ENCODE measurements at places on chromosomes 11 and 22.

GRCh38 chr22:30286813-30287647 lies 2.3 kb downstream of the CASTOR1 start:
- DNase-seq: peak; percentile 78

GRCh38 chr11:22163394-22163797 lies 29.5 kb upstream of the ANO5 start:
- no peak for DNase-seq

DNA sequence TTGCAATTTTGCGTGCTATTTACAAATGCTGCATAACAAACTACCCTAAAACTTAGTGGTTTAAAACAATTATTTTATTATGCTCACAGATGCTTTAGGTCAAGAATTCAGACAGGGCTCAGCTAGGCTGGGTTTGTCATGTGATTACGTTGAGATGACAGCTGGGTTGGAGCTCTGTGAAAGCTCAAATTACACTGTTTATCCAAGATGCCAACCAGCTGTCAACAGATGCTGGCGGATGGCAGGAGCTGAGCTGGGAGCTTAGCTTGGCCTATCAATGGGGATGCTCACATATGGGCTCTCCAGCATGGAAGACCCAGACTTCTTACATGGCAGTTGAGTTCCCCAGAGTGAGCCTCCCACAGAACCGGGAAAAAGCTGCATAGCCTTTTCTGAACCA lies 62.7 kb downstream of the STK33 start:
- no peak for DNase-seq

GRCh38 chr22:19843857-19844376 lies 10.8 kb downstream of the GNB1L start:
- no peak for DNase-seq

GRCh38 chr11:85132851-85133585 lies 494.1 kb downstream of the DLG2 start:
- no peak for DNase-seq

DNA sequence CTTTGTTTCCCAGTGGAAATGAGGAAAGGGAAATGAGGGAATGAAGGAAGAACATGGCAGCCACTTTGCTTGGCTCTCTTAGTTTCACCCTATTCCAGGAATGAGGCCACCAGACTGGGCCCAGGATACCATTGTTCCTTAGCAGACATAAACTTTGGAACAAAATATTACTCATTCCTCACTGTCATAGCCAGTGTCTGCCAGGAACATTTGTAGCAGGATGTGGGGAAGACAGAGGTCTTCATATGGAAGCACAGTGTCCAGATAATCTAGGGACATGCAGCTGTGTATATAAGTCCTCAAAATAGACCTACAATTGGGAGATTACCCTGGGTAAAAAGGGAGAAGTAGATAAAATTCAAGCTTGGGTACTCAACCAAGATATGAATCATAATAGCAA lies 15.2 kb upstream of the FUT4 start:
- no peak for DNase-seq

DNA sequence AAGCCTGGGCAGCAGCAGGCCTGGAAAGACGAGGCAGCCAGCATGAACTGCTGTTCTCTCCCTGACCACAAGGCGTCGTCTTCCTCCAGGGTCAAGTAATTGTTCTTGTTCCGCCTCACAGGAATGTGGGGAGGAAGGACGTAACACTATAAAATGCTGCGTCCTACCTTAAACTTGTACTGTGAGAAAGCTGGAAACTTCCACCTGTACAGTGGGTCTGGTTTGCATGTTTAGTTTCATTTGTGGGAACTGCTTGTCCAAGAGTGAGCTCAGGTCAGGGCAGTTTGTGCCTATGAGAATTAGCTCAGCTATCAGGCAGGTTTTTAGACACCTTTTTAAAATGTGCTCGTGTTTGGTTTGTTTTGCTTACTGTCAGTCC lies 55.2 kb downstream of the PANX1 start:
- peak; percentile 5 for DNase-seq

GRCh38 chr11:85889676-85890579 lies 34.7 kb downstream of the CCDC83 start:
- no peak for DNase-seq

- no peak for DNase-seq
These were observed 4.4 kb upstream of the DENND5A start for GRCh38 chr11:9269492-9270013.

DNA sequence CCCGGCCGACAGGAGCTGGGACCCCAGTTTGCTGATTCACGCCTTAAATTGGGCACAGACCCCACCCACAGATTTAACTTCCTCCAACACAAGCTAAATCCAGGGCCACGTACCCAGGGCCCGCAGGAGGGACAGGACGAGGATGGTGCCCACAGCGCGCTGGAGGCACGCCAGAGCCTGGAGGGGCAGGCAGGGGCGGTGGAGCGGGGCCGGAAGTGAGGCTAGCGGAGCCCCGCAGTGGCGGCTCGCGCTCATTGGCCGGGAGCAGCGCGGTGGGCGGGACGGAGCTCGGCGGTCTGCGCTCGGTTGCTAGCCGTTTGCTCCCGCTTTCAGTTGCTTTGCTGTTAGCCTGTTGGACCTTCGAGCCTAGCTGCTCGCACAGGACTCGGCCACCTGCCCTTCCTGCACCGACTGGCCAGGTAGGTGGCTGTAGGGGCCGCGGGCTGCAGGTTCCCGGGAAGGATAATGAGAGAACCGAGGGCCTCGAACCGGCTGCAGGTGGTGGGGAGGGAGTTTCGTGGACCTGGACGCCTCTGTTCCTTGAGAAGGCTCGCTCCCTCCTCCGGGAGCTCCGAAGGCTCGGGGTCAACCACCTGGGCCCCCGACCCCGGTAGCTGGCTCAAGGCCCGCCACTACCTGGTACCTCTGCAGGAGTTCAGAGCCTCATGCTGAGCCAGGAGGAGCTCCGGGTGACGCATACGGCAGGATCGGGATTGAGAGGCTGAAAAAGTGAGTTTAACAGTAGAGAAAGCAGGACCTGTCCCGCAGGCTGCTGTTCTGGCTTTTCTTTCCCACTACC lies at the start of gene CCDC134:
CCDC134 (plus strand) TSS at position 332 of the 799 bp plus-strand sequence. CDS start 8,212 bp downstream, outside the sequence.
- DNase-seq: peak; percentile 95

GRCh38 chr11:117832511-117832910 lies 8.0 kb upstream of the FXYD2 start:
- DNase-seq: no peak

DNA sequence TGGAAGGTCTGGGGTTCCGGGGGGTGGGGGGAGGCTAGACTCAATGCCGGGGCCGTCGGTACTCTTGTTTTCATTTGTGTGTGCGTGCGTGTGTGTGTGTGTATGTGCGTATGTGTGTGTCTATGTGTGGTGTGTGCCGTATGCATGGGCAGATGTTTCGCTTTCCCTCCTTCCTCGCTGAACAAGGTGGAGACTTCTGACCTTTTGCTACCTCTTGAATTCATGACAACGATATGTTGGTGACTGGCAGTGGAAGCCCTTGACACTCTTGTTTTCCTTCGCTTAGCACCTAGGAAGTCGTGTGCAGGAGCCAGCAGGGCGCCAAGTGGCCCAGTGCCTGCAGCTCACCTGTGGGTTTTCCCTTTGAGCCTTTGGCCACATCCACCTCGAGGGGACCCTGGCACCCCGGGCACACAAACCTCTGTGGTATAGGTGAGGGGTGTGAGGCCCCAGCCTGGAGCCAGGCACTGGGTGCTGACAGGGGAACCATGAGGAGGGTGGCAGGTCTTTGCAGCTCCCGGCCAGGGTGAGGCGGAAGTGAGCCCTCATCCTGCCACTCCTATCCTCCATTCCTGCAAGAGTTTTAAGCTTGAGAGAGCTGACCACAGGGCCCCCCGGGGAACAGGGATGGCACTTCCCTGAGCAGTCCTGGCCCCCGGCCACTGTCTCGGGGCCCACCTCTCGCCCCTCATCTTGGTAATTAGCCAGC lies 19.3 kb upstream of the TMEM191C start:
- no peak for DNase-seq

DNA sequence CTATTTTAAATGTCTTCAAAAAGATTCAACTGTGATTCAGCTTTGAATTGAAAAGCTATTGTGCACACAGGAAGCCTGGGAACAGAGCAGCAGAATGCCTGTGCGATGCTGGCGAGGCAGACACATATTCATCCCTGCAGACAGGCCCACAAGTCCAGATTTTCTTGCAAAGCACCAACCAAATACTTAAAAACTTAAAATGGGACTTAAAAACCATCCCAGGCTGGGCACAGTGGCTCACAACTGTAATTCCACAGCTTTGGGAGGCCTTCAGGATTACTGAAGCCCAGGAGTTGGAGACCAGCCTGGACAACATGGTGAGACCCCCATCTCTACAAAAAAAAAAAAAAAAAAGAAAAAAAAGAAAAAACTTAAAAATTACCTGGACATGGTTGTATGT lies 122.6 kb upstream of the SERPIND1 start:
- no peak for DNase-seq

DNA sequence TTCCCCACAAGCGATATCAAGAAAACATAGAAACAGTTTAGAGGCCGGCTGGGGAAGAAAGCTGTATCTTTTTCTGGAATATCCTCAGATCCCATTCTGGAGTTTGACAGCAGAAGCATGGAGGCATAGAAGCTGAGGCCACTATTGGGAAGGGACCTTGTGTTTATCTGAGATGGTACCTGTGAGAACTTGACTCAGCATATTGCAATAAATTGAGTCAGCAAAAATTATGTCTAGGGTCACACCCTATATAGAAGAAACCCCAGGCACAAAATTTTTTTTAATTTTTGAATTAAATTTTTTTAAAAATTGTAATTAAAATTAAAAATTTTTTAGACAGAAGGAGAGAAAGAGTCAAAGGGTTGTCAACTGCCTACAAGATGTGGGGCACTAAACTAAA lies 178.7 kb downstream of the NTM start:
- DNase-seq: no peak

DNA sequence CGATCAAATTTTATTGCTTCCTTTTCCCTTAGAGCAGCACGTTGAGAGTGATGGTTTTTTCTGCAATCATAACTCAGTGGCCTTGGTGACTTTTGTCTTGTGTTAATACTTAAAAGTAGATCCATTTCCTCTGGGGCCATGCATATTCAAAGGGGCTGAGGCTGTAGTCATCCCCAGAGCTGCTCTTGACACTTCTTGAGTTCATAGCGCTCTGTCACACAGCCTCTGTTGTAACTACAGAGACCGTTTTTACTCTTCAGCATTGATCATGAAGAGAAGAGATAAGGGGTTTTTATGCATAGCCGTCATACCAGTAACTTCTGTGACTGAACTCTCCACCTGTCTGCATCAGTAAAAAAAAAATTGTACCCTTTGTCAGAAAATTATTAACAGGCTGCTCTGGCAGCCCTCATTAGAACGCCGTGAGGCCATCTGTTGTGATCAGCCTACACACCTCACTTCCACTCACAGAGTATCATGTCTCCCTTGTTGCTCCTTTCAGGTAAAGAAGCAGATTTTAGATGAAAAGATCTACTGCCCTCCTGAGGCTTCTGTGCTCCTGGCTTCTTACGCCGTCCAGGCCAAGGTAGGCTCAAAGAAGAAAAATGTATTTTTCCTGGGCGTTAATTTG lies 38.4 kb downstream of the NF2 start:
- DNase-seq: no peak

DNA sequence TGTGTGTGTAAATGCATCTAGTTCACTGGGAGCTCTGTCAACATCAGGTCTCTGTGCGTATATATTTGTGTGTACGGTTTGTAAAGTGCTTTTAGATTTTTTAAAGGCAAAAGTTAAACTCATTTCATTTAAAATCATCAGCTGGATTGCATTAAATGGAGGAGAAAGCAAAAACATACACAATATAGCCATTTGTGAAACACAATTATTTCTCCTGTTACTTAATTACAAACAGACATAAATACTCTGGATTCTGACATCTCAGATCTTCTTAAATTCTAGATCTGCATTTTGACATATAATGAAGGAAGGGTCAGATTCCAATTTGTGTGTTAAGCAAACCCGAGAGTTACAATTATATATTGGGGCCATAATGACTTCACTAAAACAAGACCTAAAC lies 275.4 kb upstream of the NARS2 start:
- DNase-seq: no peak

Measured in GM12892 (cell line).